Stimulated activated naive CD8-positive, alpha-beta T cell treated with anti-CD3 and anti-CD28 coated beads, Interleukin-15, amount 100 ng/mL, for 72 hours (primary cell): ENCODE measurements at places on chromosomes 7 and 10.
A peak's percentile ranks its signal among the peaks of the same experiment; 100 is the strongest.

DNA sequence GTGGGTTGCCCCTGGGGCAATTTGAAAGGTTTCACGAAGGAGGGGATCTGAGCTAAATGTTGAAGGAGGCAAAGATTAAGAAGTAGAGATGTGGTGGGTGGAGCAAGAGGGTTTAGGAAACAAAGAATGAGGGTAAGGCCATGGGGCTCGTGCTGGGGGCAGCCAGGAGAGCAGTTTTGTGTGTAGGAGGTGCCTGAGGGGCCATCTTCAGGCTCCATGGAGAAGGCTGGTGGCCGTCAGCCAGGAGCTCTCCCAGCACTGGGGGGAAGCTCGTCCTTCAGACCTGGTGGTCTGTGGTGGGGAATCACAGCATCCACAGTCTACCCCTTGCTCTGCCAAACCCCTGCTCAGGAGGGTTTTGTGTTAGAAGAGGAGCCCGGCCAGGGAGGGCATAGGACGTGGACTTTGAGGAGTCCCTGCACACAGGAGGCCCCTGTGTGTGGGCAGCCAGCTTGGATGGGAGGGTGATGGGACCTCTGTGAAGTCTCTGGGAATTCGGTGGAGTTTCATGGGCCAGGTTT lies 11.8 kb upstream of the CXCL12 start:
- no peak for DNase-seq

DNA sequence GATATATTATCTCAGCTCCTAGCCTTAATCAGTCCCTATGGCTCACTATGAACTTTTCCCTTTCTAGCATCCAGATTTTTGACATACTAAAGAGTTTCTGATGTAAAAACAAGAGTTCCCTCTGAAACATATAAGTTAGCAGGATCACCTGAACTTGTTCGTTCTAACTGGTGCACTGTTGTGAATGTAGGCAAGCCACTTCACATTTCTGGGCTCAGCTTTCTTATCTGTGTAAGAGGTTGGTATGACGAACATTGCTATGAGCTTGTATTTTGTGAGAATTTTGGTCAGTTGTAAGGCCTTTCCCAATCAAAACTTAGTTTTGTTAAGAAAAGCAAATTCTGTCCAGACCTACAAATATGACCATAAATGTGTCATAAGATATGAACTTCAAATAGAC lies 46.1 kb downstream of the MAGI2 start:
- DNase-seq, result no peak

DNA sequence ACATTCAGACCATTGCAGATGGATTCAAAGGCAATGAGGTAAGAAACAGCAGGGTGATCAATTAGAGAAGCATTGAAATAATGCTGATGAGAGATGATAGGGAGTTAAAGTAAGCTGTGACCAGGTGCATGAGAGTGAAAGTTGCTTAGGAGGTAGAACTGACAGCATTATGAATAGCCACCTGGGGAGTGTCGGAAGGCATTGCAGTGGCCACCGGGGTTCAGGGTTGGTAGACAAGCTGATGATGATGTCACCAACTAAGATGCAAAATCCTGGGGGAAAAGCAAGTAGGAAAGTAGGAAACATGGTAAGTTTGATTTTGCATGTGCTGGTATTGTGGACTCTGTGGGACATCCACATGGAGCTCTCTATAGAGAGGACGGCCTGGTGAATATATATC lies 211.9 kb upstream of the ETV1 start:
- DNase-seq, result no peak

DNA sequence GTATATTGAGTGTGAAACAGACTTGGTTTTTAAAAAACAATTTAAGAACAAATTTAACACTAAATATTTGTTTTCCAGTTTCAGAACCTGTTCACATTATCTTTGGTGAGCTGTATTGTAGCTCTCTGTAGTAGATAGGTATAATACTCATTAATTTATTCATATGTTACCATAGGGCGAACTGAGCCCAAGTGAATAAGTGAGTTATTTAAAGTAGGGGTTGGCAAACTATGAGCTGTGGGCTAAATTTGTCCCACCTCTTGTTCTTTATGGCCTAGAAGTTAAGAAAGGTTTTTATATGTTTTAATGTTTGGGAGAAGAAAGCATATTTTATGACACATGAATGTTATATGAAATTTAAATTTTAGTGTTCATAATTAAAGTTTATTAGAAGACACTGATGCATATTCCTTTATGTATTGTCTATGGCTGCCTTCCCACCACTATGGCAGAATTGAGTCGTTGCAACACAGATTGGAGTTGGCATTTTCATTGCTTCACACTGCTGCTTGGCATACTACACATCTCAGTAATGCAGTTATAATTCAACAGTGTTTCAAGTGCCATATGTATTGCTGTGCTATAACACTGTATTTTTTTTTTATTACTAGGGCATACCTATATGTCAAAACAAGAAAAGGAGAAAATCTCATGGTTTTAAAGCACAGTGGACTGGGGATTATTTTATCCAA lies 146.5 kb downstream of the ADK start:
- no peak for DNase-seq

- no peak for DNase-seq
These were observed 5.7 kb downstream of the UPK3B start for GRCh38 chr7:76515999-76516443.

DNA sequence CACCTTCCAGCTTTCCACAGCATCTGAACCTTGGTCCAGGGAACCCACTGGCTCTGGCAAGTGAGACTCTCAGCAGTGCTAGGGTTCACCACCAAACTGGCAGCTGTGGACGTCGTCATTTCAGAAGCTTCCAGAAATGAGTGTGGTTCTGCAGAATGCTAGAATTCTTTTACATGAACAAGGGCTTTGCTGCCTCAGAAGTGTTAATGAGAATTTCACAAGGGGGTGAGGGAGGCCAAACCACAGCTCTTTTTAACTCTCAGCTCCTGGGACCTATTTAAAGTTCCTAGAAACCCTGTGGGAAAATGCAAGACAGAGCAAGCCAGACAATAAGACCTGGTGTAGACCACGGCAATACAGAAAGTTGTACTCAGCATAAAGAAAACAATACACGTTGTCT lies 129.3 kb upstream of the BET1 start:
- DNase-seq, result no peak

DNA sequence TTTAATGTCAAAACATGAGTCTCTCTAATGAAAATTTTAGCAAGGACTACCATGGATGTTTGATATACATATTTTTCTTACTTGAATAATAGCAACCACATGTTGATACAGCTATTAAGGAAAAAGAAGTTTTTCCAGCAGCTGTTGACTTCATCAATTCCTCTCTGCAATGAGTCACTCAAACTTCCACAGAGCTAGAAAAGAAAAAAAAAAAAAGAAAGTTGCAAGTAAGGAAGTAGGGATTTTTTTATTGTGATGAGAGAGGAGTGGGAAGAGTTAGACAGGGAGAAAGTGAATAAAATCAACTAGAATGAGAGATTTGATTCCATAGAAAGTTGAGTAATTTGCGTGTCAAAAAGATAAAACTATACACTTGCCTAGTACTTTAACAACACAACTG lies 46.2 kb downstream of the CAV1 start:
- no peak for DNase-seq

GRCh38 chr7:90617442-90617841 lies 21.3 kb downstream of the CDK14 start:
- no peak for DNase-seq

DNA sequence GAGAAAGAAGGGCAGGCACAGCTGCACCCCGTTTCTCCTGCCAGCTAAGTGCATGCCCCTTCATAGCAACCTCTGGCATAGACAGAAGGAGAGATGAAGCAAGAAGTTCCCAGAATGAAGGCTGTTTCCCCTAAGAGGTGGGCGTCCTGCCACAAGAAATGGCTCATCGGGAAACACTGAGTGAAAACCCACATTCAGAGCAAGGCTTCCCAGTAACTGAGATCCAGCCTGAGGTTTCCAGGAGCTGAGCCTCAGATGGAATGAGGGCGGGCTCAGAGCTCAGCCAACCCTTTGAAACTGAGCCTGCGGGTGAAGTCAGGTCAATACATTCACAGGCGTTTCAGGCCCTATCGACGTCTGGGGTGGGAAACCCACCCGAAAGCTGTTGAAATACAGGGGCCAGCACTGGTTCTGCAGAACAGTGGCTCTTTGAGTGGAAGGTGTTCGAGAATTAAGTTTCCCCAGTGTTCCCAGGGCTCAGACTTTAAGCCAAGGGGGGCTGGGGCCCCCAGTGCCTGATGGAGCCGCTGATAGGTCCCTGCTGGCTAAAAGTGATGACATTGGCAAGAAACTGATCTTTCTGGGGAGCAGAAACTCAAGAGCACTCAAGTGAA lies 510.2 kb downstream of the RPS24 start:
- no peak for DNase-seq

DNA sequence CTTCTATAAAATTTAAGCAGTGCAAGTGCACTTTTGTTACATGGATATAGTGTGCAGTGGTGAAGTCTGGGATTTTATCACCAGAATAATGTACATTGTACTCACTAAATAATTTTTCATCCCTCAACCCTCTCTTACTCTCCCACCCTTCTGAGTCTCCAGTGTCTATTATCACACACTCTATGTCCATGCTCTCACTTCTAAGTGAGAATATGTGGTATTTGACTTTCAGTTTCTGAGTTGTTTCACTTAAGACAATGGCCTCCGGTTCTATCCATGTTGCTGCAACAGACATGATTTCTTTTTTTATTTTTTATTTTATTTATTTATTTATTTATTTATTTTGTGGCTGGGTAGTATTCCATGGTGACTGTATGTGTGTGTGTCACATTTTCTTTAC lies 855.9 kb upstream of the PHF14 start:
- no peak for DNase-seq

DNA sequence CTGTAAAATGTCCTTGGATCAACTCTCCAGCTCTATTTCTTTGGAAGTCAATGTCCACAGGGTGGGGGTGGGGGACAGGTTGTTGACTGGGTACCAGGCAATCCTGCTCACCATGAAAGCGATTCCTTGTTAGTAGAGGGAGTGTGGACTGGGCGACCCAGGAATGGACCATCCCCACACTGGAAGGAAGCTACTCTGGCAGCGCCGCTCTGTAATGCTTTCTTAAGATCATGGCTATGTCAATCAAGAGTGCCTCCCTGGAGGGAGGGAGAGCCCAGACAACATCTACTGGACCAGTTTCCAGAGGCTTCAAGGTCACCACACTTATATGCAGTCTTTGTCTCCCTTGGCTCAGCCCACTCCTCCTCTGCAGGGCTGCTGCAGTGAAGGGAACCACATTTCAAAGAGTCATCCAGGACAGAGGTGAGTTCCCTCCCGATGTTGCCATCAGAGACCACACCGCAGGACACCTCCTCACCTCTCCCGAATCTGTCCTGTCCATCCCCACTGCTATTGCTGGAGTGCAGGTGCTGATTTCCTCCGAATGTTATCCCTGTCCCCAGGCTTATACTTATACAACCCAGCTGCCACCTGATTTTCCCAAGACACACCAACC lies 6.9 kb downstream of the GIMAP5 start:
- peak; percentile 10 for DNase-seq

GRCh38 chr10:21860718-21861117 lies 142.8 kb downstream of the DNAJC1 start:
- no peak for DNase-seq

- no peak for DNase-seq
These were observed 209.9 kb downstream of the CRPPA start for GRCh38 chr7:16211402-16211925.

GRCh38 chr10:2438248-2438939 lies 629.0 kb upstream of the PFKP start:
- no peak for DNase-seq

GRCh38 chr10:75438275-75438674 lies 6.9 kb downstream of the LRMDA start:
- DNase-seq, result no peak

DNA sequence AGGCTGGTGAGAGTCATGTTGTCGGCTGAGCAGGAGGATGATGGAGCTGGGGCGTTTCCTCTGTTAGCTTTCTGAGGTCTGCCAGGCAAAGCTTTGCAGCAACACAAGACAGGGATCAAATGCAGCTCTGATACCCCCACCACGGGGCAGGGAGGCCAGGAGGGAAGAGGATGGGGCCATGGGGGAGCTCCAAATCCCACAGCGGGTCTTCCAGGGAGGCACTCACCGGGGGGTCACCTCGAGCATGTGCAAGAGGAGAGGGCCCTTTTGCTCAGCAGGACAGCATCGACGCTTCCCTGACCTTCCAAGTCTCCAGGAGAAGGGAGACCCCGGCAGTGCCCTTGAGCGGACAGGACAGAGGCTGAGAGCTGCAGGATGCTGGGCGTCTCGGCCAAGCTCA lies 127.5 kb downstream of the WDR37 start:
- no peak for DNase-seq

- DNase-seq, result no peak
These were observed 36.9 kb downstream of the STK32C start for GRCh38 chr10:132270721-132271457.

- peak; percentile 68 for DNase-seq
These were observed 56.5 kb downstream of the FIGNL1 start for GRCh38 chr7:50393547-50394252.

DNA sequence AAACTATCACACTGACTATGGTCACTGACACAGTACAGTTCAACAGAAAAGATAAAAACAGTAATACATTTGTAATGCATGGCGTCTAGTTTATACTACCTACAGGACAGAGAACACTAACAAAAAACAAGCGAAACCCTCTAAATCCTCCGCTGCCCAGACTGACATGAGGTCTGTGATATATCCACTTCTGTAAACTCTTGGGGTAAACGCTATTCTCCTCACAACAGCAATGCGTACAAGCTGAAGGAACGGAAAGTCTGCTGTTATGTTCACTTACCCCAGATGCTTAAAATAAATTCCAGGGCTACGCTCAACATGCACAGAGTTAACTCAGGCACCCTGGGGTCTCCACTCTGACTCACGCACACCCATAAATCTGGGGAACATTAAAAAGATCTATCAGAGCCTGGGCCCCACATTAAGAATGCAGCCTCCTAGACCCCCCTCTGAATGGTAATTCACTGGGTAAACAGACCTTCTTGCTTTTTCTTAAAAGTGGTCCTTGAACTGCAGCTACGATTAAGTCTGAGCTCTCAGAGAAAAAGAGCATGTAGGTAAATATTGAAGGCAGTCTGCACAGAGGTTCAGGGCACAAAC lies 105.6 kb downstream of the CTBP2 start:
- no peak for DNase-seq
